CD4-positive, alpha-beta T cell treated with Interferon alpha-2 for 1 hour (primary cell): ENCODE measurements at places on chromosomes 12 and 14.

DNA sequence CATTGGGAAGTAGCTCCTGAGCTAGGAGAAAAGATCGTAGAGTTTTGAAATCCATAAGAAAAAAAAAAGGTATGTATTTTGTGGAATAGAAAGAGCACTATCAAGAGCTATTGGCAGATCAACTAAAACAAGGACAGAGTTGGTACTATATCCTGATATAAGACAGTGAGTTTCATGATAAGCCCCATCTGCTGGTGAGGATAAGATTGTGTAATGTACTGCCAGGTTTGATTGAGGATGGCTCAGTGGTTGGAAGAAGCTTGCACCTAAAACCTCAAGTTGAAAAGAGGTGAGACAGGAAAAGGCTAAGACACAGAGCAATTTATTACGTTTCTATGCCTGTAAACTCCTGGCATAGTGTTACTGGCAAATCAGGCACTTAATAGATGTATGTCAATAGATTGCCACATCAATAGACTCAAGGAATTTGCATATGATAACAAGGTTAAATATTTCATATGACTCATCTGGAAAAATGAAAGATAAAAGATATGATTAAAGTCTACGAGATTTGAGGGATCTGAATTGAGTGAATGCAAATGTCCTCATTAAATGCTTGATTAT, 525.6 kb downstream of the FLRT2 start:
- peak; percentile 9 for DNase-seq

DNA sequence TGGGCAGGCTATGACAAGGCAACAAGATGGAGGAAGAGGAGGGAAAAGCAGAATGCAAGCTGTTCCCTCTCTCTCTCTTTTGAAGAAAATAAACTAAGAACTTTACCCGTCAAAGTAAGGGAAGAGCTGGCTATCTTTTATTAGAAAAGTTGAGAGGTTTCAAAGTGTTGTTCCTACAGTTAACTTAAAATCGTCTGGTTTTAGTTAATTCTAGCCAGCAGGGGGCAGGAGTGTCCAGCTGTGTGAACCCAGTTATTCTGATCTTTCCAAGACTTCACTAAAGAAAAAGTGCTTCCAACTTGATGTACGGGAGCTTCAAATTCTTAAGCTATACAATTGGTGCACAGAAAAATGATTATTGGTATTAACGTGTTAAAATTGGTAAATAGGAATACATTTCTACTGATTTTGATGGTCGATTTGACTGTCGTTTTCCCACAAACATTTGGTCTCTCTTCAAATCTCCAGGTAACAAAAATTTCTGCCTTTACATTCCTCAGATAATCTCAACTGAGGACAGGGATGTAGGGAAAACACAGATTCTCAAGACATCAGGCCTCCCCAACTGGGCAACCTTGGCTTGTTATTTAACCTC, 28.4 kb upstream of the MON2 start:
- DNase-seq, result peak; percentile 64

DNA sequence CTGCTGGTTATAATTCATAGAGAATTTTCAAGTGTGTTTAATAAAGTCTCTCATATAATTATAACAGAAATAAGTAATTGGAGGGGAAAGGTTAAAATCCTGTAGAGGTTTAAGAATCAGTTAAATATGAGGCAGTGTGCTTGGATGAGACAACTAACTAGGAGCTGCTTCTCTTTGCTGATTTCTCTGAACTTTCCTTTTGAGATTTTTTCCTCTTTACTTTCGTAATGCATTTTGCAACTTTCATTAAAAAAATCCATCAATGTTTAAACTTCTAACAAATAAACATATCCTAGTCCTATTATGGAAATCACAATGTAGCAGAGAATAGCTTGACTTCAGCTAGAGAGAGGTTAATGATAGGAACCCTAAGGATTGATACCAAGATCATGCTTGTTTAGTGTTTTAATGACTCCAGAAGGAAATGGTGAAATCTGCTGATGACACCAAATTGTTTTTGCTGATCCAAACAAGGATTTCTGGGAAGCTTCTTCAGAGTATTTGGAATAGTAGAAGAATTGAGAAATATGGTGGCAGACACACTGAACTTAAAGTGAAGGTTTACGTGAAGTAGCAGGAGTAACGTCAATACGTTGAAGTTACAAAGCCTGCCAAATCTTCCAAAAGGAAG, 122.6 kb downstream of the RAD51B start:
- no peak for DNase-seq

DNA sequence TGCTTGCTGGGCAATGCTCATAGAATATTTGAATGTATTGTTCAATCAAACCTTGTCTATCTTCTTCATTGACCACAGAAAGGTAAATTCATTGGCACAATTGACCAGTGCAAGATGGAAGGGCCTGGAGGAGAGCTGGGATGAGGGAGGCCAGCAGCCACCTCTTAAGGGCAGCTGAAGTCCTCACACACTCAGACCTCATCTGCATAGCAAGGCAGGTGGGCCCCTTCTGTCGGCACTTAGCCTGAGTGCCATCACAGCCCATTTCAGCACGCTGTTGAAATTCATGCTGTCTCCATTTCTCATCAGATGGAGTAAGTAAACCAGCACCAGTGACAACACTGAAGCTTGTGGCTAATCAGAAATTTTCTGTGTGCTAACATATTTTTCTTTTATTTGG, 25.4 kb upstream of the HMGA2 start:
- DNase-seq, result no peak

DNA sequence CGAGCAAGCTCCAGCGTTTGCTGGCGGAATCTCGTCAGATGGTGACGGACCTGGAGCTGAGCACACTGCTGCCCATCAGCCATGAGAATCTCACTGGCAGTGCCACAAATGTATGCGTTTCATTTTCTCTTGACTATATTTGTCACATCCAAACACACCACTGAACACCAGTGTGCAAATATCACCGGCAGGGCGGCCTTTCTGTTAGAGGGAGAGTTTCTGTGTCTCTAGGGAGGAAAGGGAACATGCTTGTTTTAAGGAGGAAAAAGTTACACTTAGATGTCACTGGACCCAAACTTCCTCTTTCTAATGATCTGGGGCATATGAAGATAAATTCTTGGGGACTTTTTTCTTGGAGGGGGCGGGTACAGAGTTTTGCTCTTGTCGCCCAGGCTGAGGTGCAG, 21.9 kb upstream of the HIP1R start:
- DNase-seq, result peak; percentile 48

DNA sequence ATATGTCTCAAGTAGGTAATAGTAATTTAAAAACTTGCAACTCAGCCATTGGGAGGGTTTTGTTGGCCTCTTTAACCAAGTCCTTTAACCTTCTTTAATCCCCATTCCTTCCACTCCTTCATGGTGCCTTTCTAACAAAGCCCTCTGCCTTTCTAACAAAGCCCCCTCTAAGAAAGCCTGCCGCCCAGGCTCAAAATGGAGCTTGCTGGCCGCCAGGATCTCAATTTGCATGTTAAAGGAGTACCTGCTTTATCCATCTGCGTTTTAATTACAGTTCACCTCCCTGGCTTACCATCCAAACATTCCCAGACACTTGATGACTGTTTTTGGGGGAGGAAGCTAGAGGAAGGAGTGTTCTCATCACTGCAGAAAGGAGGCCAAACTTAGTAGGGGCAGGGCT, 183.4 kb downstream of the PTPN11 start:
- no peak for DNase-seq

GRCh38 chr14:77158882-77159255, 17.3 kb upstream of the ZDHHC22 start:
- no peak for DNase-seq

DNA sequence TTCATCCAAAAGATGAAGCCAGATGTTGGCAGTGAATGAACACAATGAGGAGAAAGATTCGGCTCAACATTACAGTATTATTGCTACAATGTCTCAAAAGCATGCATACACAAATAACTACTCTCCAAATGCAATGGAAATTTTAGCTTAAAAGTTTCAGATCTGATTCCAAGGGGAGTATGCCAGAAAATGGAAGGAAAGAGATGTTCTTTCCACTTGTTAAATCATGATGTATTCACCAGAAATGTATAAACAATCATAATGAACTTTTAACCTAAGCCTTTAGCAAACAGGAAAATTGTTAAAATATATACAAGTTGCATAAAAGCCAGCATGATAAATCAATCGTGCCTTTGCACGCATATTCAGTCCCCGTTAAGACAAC, 62.1 kb downstream of the SH2B3 start:
- DNase-seq, result no peak

DNA sequence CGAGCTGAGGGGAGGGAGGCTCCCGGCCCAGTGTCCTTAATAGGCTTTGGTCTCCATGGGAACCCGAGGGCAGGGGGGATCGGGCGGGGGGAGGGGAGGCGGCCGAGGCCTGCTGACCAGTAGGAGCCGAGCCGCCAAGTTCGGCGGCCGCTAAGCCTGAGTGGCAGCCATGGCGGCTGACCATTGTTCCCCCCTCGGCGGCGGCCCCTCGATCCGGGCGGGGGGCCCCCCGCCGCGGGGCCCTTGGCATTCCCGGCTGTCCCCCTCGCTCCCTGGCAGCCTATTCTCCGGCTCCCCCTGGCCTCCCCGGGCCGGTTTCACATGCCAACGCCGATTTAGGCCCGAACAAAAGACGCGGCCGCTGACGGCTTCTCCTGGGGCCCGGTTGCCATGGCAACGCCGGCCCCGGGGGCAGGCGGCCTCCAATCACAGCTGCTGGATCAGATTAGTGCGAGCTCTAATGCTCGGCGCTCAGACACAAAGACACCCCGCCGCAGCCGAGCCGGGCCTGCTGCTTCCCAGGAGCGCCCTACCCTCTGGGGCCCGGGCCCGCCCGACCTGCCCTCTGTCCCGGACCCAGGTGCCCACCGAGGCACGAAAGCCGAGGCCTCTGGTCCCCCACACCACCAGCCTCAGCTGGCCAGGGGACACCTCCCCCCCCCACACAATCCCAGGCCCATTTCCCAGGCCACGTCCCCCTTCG, 7.3 kb downstream of the MSI1 start:
- DNase-seq, result no peak

DNA sequence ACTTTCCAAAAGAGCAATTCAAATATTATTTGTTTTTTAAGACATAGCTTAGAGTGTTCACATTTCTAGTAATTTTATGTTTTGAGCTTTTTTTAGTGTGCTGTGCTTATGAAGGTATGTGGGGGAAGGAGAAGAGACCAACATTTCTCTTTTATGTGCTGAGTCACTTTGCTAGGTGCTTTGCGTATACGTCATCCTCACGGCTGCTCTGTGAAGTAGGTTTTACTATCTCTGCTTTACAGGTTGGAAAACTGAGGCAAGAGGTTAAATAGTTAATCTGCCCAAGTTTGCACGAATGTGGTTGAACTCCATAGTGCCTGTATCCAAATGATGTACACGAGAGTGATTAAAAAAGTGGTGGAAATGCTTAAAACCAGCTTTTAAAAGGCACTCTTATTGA, 75.9 kb downstream of the AEBP2 start:
- DNase-seq, result no peak

DNA sequence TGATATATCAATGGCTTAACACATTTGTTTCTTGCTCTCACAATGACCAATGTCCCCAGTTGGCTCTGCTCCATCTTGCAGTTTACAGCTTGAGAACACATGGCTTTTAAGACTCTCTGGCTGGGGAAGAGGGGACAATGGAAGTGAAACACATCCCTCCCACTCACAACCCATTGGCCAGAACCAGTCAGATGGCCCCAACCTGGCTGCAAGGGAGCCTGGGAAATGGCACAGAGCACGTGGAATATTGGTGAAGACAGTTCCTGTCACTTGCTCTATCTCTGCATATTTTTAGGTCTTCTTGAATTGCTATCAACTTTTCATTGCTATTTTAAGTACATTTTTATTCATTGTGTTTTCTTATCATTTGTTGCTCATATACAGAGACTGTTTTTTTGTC, 345.4 kb downstream of the MED13L start:
- no peak for DNase-seq

GRCh38 chr12:56758728-56759262, 4.3 kb upstream of the HSD17B6 start:
- no peak for DNase-seq

DNA sequence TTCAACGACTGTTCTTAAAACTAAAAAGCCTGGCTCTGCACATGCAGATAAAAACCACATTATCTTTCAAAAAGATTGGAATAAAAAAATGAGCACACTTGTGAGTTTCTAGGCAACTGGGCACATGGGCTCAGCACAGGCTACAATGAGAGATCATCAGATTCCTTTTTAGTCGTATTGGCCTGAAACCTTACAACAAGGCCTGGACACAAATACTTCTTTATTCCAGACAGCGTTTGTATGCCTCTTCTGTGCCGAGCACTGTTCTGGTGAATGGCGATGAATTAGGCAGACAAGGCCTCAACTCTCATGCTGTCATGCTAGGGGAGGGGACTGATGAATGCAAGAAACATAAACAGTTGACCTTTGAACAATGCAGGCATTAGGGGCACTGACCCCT, 463.0 kb downstream of the AACS start:
- DNase-seq, result no peak

- no peak for DNase-seq
Measured at GRCh38 chr12:9971181-9971580, at the start of gene CLEC12A. CLEC12A (plus strand) TSS chr12:9971409; CDS start chr12:9971597, 188 bp downstream.

- no peak for DNase-seq
Measured at GRCh38 chr14:41604721-41605531, 1.8 kb upstream of the LRFN5 start.

GRCh38 chr14:74804219-74804825, 41.2 kb downstream of the YLPM1 start:
- DNase-seq, result peak; percentile 48

GRCh38 chr12:68458866-68459265, 126.7 kb upstream of the MDM1 start:
- no peak for DNase-seq

DNA sequence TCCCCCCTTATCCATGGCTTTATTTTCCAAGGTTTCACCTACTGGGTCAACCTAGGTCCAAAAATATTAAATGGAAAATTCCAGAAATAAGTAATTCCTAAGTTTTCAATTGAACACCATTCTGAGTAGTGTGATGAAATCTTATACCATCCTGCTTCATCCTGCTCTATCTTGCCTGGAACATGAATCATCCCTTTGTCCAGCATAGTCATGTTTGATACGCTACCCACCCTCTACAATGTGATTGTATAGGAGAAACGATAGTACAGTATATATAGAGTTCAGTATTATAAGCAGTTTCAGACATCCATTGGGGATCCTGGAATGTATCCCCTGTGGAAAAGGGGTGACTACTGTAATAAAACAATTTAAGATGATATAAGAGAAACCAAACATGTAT, 62.2 kb downstream of the IFNG start:
- no peak for DNase-seq

DNA sequence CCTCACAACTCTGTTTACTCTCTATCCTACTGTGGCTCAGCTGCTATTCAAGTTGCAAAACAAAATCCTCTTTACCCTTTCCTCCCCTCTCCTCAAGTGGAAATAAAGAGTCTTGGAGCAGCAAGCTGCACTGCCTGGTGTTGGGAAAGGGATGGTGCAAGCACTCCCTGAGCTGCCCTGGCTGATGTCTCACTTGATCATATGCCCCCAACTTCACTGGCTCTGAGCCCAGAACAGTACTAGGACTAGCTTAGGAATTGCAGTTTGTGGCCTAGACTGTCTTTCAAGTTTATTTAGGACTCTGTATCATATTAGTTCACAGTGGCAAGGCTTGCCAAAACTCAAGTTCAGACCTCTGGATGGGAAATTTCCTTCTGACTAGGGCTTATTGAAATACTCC, 1683.8 kb upstream of the SEL1L start:
- DNase-seq, result no peak
